ENCODE measurements at places on chromosomes 5 and 9.

DNA sequence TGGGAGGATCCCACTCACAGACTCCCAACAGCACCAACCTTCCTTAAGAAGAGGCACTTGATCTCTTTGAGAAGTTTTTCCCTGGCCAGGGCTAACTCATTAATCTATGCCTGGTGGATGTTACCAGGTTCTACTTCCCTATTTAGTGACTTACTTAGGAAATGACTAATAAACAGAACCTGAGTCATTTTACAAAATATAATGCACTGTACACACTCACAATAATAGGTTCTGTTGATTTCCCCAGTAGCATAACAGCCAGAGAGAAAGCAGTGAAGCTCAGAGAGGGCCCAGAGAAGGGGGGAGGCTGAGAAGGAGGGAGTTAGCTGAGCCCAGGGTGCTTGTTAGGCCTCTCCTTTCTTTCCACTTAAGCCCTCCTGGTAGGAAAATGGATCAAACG, 27.1 kb downstream of the FRMD3 start:
- DNase-seq, result no peak

- DNase-seq, result no peak
These were observed 62.0 kb downstream of the SUSD1 start for GRCh38 chr9:112112941-112113681.

DNA sequence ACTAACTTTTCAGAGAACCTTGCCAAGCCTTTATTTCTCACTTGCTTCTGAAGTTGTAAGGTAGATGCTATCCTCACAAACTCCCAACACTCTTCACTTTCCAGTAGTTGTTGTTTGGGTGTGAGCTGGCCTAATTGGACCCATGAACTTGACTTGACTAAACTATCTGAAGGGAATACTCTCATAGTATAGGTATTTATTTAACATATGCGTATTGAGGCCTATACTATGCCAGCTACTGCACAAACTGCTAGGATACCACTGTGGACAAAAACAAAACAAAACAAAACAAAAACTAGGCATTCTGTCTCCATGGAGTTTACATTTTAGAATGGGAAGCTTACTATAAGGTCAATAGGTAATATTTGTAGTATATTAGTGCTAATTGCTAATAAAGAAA, 1.3 kb downstream of the TXNDC8 start:
- no peak for DNase-seq

DNA sequence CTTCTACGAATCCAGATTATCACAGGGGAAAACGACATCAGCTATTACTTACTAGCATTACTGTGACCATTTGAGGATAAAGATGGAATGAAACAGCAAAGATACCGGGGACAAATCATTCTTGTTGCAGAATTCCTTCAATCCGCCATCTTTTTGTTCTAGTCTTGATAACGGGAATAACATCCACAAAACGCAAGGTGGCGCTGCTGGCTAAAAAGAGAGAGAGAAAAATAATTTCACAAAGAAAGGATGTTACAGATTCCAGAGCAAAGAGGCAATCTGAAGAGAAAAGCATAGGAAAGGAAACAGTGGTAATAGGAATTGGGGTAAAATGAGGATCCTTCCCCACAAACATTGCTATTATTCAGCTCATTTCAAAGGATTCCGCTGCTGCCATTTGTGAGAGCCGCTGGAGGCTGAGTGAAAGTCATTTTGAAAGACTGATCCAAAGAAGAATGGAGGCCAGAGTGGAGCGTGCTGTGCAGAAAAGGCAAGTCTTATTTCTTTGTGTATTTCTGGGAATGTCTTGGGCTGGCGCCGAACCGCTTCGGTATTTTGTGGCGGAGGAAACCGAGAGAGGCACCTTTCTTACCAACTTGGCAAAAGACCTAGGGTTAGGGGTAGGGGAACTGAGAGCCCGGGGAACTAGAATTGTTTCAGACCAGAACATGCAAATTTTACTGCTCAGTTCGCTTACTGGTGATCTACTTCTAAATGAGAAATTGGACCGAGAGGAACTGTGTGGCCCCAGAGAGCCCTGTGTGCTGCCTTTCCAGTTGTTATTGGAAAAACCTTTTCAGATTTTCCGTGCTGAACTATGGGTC, at the start of gene PCDHB7:
PCDHB7 (plus strand) TSS at position 264 of the 824 bp plus-strand sequence; CDS start at position 456, 192 bp downstream.
- DNase-seq, result no peak

DNA sequence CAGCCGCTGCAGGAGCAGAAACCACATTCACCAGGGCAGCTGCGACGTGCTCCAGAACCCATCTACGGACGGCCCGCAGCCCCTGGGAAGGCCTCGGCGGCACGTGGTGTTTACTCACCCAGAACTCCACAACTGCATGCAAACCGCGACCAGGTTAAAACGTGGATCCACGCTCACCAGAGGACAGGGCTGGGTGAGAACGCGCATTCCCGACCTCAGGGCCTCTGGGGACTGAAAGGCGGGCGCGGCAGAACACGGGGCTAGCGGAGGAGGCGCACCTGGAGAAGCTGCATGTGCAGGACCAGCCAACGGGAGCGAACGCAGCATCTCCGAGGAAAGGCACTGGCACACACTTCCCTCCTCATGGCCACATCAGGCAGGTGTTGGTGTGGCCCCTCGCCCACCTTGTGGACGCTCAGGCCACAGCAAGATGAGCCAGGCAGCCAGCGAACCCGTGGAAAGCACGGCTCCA, 24.0 kb upstream of the CAMSAP1 start:
- DNase-seq, result no peak

DNA sequence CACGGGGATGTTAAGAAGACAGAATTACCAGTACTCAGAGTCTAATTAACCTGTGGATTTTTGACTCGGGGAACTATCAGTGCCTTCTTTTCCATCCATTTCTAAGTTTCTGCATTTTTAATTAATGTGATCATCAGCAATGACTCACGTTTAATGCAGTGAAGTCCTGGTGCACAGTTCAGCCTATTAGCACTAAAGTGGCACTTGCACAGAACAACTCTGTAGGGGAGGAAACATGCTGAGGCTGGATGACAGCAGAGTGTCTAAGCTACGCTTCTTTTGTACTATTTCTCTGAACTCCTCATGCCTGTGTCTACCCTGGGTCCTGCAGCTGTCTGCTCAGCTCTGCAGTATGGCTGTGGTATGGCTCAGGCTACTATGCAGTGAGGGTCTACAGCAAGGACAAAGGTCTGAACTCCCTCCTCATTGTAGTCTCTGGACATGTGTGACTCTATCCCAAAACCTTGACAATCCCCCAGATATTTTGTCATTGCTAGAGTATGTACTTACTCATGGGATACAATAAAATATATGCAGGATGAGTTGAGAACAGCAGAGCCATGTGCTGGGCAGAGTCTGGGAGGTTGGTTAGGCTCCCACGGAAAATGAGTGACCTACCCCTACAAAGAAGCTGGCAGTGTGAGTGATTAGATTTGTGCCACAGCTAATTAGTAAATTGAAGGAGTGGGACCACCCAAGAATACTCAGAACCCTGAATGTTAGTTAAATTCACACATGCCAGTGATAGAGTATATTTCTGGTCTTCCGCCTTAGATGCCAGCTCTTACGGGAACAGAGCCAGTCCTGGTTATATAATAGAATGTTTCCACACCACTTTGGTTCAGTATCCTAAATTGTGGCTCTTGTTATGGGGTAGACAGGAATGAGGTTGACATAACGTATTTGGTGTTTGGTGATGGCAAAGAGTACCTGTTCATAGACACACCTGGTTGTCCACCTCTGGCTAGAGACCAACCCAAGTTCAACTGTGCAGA, 148.0 kb downstream of the GHR start:
- DNase-seq, result no peak

GRCh38 chr9:73050887-73051550, 98.2 kb upstream of the ALDH1A1 start:
- no peak for DNase-seq

GRCh38 chr5:17317473-17317872, 100.0 kb downstream of the BASP1 start:
- no peak for DNase-seq

GRCh38 chr9:33112094-33112493, 35.6 kb upstream of the SMU1 start:
- DNase-seq, result no peak

DNA sequence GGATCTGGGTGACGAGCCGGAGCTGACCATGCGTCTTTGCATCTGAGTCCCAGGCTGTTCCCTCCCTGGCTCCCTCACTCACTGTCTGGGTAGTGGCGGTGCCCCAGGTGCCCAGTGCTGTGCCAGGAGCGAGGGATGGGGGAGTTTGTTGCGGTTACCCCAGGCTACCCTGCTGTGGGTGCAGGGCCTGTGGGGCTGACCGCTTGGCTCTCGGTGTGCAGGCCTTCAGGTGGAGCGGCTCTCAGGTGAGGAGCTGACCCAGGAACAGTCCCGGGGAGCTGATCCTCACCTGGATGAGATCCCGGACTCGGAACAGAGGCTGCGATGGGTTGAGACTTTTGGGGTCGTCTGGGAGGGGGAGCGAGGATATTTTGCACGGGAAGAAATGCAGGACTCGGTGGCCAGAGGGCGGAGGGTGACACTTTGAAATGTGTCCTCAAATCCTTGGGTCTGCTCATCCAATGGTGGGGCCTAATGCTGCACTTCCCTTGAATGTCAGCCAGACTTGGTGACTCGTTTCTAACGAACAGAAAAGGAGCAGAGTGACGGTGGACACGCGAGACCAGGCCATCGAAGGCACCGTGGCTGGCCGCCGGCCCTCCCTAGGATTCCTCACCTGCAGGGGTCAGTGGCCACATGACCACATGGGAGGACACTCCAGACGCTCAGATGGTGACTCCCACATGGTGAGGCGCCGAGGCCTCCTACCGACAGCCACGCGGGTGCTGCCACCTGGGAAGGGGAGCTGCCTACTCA, 104.3 kb upstream of the RAPGEF1 start:
- no peak for DNase-seq

DNA sequence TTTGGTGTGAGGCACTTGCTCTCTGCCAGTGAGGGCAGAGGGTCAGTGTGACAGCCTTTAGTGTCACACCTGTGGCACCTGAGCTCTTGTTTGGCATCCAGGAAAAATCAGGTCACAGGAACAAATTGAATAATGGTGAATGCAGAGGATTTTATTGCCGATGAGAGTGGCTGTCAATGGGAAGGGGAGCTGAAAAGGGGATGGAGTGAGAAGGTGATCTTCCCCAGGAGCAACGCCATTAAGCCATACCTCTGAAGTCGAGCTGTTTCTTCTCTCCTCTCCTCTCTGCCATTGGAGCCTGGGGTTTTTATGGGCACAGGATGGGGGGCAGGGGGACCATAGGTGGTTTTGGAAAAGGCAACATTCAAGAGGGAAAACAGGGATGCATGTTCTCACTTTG, 2.4 kb upstream of the HSD17B4 start:
- DNase-seq, result no peak

- no peak for DNase-seq
These were observed 229.9 kb downstream of the SPOCK1 start for GRCh38 chr5:137269274-137269673.

GRCh38 chr5:17096952-17097695, 120.3 kb upstream of the BASP1 start:
- no peak for DNase-seq

DNA sequence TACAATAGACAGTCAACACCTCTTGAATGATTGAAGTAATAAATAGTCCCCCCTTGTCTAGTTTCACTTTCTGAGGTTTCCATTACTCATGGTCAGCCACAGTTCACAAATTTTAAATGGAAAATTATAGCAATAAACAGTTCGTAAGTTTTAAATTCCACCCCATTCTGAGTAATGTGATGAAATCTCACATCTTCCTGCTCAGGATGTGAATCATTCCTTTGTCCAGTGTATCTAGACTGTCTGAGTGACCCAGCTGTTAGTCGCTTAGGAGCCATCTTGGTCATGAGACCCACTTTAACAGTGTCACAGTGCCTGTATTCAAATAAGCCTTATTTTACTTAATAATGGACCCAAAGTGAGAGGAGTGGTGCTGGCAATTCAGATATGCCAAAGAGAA, 311.6 kb upstream of the PRR16 start:
- DNase-seq, result no peak

- DNase-seq, result no peak
These were observed 14.7 kb downstream of the CENPK start for GRCh38 chr5:65548281-65548680.

DNA sequence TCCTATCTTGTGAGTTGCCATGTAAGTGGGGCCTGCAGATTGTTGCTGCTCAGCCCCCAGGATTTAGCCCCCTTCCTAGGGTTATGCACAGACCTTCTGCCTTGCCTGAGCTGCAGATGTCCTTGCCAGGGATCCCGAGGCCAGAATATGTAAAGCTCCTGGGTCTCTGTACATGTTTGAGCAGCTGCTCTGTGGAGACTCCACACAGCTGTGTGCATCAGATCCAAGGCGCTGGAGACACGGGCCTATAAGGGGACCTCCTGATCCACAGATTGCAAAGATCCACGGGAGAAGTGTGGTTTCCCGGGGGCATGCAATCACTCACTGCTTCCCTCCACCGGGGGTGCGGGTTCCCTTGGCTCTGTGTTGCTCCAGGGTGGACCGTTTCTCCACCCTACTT, 28.9 kb downstream of the TAF11L14 start:
- DNase-seq, result no peak

DNA sequence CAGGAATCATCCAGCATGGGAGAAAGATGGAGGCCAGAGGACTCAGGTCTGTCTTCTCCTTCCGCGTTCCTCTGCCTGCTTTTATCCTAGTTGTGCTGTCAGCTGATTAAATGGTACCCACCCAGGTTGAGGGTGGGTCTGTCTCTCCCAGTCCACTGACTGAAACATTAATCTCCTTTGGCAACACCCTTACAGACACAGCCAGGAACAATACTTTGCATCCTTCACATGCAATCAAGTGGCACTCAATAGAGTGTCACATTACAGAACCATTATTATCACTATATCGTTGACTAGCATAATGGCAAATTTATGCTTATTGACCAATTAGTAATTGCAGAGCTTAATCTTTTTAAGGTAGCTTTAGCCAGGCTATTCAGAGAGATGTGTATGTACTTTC, 64.8 kb downstream of the UNC13B start:
- no peak for DNase-seq
